Non-pigmented ciliary epithelial cell (primary cell): ENCODE measurements at places on chromosomes 2 and 18.

GRCh38 chr2:137383391-137383790, 580.9 kb upstream of the HNMT start:
- DNase-seq = no peak

DNA sequence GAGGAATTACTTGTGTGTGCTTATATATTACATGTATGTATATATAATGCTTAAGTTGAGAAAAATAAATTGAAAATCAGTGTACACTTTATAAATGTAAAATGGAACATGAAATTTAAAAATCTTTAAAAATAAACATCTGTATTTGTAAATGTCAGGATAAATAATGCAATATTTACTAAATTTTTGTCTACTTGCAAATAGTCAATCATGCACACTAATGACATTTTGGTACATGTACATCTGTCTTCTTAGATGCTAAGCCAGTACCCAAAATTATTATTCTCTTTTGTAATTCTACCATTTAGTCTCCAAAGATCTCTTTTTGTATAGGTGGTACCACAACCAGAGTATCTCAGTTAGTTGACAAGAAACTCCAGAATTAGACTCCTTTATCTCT, 96.4 kb upstream of the SCN1A start:
- DNase-seq = no peak

- DNase-seq = no peak
These were observed 59.9 kb downstream of the ADI1 start for GRCh38 chr2:3459185-3460015.

- no peak for DNase-seq
These were observed 39.1 kb downstream of the MRPL35 start for GRCh38 chr2:86238354-86238753.

- no peak for DNase-seq
These were observed 33.3 kb downstream of the TMEM37 start for GRCh38 chr2:119464981-119465380.

- DNase-seq = no peak
These were observed 140.0 kb upstream of the GPC1 start for GRCh38 chr2:240295256-240296103.

- DNase-seq = no peak
These were observed 60.5 kb upstream of the CYRIA start for GRCh38 chr2:16726147-16726546.

- peak; percentile 32 for DNase-seq
These were observed 252.2 kb downstream of the KLHL29 start for GRCh38 chr2:23637011-23637778.

GRCh38 chr2:9594366-9595054, 36.3 kb downstream of the YWHAQ start:
- peak; percentile 88 for DNase-seq

GRCh38 chr2:9739531-9739964, 103.7 kb upstream of the TAF1B start:
- DNase-seq = no peak

DNA sequence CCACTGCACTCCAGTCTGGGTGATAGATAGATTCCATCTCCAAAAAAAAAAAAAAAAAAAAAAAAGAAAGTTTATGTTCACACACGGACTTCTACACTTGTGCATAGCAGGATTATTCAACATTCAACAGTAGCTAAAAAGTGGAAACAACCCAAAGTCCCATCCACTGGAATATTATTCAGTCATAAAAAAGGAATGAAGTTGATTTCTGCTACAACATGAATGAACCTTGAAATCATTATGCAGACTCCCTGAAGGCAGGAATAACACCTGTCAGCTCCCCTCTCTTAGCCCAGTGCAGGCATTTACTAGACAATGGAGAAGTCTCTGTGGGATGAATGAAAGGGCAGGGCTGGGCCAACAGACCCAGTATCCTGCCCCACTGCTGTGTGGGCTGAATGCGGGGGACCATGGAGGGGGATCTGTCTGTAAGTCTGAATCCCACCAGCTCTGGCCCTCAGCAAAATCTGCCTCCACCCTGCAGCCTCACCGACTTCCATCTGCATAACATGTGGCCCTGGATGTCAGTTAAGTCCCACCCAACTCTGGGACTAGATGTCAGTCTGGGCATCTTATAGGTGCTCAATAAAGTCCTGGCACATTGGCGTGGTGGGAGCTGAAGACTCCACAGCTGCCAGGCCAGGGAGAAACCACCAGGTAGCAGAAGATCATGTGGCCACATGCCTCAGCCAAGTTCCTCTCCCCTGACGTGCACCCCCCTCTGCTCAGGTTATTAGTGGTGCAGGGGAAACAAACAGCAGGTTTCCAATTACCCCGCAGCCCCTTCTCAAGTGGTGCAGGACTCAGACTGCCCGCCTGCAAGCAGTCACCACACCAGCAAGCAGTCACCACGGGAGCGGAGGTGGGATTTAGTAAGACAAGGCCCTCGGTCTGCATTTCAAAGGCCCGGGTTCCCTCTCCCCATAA, 8.9 kb downstream of the ZFP36L2 start:
- DNase-seq = no peak

GRCh38 chr18:29157057-29157780, 980.3 kb upstream of the CDH2 start:
- DNase-seq = no peak

- DNase-seq = no peak
These were observed 111.6 kb downstream of the DTNA start for GRCh38 chr18:34821669-34822210.

GRCh38 chr18:62569081-62569655, 46.3 kb downstream of the ZCCHC2 start:
- DNase-seq = no peak

DNA sequence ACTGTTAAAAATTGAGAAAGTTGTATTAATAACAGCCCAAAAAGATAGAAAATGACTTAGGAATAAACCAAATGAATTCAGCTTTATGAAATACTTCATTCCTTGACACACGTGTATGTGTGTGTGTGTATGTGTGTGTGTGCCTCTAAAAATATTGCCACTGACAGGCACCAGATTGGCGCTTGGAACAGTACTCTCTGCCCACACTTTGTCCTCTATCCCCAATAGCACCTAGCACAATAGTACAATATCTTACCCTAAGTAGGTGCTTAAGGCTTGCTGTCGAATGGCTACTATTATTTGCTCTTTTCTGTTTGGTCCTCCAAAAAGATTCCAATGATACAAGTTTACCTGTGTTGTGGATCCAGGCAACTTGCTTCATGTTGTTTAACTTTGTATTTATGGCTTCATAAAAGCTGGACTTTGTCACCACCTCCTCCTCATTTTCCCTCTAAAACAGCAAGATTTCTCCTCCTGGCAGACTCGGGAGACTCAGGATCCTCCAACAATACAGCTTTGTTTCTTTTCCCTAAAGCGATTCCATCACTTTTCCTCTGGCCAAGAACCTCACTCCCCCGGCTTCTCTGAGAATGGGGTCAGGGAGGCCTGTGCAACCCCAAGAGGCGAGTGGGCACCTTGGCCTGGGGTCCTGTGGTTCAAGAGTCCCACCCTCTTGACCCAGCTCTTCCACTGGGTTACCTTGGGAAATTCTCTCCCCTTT, 43.3 kb upstream of the LCLAT1 start:
- no peak for DNase-seq

DNA sequence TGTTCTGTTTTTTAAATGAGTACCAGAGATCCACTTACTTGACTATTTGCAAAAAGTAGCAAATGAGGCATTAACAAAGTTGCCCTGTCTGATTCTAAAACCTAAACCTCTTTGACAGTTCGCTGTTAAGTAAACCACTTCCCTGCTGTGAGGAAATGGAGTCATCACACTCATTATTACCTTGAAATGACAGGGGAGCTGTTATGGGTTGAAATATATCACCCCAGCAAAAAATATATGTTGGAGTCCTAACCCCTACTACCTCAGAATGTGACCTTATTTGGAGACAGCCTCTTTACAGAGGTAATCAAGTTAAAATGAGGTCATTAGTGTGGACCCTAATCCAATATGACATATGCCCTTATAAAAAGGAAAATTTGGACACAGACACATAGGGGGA, 36.1 kb downstream of the DHRS9 start:
- DNase-seq = no peak

- DNase-seq = no peak
These were observed 212.3 kb downstream of the CYP26B1 start for GRCh38 chr2:71935262-71935848.

DNA sequence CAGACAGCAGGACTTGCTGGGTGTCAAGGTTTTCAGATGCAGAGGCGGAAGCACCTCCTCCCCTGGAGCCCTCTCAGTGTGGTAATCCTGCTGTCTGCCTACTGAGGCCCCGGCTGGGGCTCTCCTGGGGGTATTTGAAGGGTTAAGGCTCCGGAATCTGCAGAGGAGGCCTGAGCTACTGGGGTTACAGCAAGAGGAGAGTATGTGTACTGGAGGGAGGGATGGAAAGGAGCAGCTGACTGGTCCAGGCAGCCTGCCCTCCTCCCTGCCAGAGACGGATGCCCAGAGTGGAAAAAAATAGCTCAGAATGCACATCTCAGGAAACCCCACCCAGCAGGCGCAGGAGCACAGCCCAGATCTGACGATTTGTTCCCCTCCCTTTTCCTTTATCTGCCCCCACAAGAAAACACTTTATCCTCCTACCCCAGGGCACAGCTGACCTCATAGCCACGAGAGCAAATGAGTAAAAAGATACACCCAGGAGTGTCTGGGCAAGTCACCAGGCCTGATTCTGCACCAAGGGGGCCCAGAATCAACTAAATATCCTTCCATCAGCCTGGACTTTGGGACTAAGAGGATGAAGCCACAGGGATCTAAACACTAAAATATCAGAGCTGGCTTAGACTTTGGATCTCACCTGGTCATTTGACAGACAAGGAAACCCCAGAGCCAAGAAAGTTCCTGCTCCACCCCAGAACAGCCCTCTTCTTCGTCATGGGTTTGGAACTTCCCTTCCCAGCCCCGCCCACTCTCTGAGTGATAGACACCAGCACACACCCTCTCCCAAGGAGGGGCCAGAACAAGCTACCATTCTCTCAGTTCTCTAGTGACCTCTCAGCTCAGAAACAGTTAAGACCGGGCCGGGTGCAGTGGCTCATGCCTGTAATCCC, 5.5 kb downstream of the TMBIM1 start:
- peak; percentile 89 for DNase-seq

DNA sequence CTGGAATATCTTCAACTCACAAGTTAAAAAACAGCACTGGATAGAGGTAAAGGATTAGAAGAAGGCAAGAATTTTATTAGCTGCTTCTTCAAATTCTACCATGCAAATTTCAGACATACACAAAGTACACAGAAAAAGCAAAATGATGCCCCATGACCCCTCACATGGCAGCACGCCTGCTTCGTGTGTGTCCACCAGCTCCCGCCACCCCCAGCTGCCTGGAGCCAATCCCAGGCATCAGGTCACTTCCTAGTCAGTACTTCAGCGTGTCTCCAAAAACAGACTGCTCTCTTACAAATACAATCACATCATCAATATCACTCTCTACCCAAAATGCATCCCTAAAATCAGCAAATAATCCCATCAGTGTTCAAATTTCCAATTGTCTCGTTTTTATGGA, 35.8 kb downstream of the IMPA2 start:
- no peak for DNase-seq

GRCh38 chr2:45816272-45816671, 164.8 kb downstream of the PRKCE start:
- no peak for DNase-seq

DNA sequence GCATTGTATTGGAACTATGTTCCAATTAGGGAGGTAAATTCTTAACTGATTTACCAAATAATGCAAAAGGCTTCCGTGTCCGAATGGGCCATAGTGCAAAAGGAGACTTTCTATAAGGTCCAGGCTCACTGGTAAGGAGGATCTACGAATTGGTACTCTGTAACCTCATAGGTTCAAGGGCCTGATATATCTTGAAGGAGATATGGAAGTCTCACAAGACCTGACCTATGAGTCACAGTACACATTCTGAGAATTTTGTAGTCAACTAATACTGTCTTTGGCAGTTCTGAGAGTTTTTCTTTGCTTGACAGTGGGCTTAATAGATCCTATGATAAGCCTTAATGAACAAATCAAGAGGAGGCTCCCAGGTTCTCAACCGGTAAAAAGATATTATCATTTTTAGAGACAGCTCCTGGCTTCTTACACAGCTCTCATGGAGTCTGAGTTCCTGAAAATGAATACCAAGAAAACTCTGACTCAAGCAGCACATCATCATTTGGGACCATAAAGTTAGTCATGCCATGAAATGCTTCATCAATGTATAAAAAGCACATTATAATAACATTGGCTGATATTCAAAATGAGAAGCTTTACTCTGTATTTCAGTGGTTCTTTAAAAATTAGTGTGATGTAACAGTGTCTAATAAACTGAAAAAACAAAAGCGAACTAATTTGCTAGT, 1275.2 kb upstream of the CRIM1 start:
- DNase-seq = no peak

GRCh38 chr2:11466307-11467128, 557 bp upstream of the E2F6 start:
- DNase-seq = no peak

GRCh38 chr2:237042101-237042500, 43.6 kb upstream of the COPS8 start:
- DNase-seq = no peak

DNA sequence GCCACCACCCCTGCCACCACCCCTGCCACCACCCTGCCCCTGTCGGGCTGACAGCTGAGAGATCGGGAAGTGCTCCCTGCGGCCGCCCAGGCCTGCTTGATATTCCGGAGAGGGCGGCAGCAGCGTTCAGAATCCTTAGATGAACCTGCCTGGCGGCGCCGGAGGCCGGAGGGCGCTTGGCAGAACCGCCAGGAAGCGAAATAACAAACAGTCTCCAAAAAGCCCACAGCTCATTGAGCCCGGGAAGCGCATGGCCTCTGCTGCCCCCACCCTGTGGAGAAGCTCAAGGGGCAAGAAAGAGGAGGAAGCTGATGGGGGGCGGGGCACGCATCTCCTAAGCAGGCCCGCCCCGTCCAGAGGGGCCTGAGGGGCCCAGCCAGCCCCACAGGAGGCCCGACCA, 92.2 kb upstream of the MBOAT2 start:
- DNase-seq = no peak

GRCh38 chr2:26243470-26244308, 743 bp downstream of the HADHA start:
- DNase-seq = no peak

GRCh38 chr18:11689669-11690565, 853 bp downstream of the GNAL start:
- no peak for DNase-seq

DNA sequence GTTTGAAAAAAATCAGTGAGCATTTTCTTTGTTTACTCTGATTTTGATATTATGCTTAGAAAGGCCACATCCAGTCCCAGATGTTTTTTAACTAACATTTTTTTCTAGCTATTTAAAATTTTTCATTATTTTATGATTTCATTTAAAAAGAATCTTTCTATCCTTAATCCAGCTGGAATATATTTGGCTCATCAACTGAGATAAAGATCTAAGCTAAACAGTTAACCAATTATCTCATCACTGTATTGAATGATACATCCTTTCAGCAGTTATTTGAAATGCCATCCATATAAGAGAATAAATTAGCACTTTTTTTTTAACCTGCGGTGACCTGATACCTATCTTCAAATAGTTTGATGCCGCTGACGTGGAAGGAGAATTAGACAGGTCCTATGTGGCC, 245.5 kb upstream of the COPS8 start:
- no peak for DNase-seq

- DNase-seq = no peak
These were observed 11.9 kb downstream of the FRZB start for GRCh38 chr2:182854375-182855105.
